ENCODE measurements at places on chromosomes 2 and 18.

DNA sequence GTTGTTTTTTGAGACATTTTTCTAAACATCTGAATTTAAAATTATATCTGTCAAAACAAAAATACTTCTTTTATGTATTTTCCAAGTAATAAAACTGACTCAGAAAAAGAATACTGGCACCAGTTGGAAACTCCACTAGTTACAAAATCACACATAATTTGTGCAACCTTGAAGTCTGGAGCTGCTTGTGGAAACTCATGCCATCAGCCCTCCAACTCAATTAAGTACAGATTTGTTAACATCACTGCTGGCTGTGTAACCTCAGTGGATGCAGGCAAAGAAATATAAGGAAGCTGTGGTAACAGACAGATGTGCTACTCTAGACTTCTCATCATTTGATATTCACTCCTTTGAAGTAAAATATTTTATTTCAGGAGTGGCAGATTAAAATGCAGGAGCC is 30.0 kb upstream of the RAPH1 start:
- no peak for DNase-seq

DNA sequence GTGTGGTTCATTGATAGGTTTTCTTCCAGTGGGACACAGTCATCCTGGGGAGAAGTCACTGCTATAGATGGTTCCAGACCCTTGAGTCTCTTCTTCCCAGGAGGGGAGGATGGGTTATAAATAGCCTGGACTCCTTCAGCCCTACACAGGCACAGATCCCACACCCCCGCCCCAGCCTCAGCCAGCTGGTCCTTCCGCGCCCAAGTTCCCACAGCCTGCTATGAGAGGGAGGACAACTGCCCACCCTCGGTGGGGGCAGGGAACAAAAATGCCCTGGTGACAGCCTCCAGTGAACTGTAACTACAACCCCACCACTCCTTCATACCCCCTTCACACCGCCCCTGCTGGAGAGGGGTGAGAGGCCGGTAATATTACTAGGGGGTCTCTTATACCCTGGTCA is 3.2 kb downstream of the ZBTB7C start:
- DNase-seq = no peak

DNA sequence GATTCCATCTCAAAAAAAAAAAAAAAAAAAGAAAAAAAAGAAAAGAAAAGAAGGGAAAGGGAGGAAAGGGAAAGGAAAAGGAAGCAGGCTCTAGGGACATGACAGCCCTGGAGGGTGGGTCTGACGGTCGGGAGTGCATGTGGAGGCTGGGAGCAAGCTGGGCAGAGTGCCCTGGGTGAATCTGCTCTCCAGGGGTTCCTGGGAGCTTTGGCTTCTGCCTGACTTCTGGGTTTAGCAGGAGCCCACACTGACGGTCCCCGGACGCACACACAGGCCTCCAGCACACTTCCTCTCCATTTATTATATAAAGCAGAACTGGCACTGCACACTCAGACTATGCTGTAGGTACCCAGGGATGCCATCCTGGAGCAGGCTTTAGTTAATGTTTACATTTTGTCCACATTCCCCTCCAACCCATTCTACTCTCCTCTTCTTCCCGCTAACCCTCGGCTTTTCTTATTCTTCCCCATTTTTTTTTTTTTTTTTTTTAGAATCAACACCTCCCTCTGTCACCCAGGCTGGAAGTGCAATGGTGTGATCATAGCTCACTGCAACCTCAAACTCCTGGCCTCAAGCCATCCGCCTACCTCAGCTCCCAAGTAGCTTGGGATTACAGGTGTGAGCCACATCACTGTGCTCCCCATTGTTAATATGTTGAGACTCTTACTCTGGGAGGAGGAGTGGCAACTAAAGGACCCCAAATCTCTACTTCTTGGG is 151.1 kb upstream of the SLC1A4 start:
- DNase-seq = no peak

- no peak for DNase-seq
Observed at GRCh38 chr2:105102001-105102400, 64.1 kb downstream of the MRPS9 start.

DNA sequence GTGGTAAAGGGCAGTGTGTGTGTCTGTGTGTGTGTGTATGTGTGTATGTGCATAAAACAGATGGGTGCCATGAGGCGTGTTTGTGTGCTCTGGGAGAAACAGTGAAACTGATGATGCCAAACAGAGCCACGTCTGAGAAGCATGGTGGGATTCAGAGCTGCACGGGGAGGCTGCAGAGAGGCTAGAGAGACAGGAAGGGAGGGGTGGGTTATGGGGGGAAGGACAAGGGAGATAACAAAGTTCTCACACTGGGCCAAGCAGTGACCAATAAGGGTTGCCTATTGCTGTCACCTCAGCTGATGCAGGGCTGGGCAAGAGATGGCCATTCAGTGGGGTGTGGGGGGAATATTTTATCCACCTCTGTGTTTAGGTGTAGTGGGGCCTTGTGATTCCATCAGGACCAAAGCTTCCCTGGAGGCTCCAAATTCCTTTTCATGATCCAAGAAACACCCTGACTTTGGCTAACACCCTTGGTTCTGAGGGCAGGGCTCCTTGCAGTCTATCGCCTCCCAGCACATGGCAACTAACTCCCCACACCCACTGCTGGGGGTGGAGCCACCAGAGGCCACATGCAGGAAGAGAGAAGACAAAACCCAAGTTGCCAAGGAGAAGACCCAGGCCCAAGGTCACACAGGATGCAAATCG is 54.2 kb upstream of the POMC start:
- no peak for DNase-seq

DNA sequence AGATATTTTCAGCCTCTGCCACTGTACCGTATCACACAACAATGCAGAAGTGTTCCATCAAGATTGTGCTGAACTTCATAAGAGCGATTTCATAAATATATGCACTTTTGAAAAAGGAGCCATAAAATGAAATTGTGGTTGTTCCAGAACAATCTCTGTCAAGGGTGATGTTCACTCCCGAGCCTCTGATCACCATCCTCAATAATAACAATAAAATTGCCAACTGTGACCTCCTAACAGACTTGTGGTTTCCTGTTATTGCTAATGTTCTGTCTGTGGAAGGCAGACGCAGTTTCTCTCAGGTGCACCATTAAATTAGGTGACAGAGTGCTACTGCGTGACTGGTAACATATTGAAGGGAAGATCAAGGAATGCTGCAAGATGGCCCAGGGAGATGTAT is 383.7 kb downstream of the SOCS6 start:
- DNase-seq = no peak

- DNase-seq = no peak
Observed at GRCh38 chr2:144213797-144214196, 306.1 kb downstream of the ZEB2 start.

DNA sequence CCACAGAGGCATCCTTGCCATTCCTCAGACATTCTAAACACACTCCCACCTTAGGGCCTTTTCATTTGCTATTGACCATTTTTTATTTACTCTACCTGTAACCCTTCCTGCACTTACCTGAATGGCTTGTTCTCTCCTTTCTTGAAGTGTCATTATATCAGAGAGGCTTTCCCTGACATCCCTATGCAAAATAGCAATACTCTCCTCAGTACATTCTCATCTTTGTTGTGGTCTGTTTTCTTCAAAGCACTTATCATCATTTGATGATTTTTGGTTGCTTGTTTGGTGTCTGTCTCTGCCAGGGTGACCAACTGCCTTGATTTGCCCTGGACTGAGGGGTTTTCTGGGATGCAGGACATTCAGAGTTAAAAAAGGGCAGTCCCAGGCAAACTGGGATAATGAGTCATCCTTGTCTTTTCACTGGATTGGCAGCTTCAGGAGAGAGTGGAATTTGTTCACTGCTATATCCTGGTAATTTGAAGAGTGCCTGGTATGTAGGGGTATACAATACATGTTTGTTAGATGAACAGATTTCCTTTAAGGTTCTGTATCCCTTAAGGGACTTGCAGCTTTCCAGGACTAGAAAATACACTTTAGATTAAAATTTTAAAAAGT is 102.4 kb downstream of the BABAM2 start:
- DNase-seq = no peak

DNA sequence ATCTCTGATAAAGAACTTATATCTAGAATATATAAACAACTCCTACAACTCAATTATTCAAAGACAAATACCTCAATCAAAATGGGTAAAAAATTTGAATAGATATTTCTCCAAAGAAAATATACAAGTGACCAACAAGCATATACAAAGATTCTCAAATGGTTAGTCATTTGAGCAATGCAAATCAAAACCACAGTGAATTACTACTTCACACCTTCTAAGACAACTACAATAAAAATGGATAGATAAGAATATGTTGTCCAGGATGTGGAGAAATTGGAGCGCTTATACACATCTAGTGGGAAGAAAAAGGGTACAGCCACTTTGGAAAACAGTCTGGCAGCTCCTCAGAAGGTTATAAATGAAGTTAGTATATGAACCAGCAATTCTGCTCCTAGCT is 332.9 kb downstream of the TGIF1 start:
- no peak for DNase-seq

- no peak for DNase-seq
Observed at GRCh38 chr2:26432859-26433258, 31.1 kb downstream of the DRC1 start.

DNA sequence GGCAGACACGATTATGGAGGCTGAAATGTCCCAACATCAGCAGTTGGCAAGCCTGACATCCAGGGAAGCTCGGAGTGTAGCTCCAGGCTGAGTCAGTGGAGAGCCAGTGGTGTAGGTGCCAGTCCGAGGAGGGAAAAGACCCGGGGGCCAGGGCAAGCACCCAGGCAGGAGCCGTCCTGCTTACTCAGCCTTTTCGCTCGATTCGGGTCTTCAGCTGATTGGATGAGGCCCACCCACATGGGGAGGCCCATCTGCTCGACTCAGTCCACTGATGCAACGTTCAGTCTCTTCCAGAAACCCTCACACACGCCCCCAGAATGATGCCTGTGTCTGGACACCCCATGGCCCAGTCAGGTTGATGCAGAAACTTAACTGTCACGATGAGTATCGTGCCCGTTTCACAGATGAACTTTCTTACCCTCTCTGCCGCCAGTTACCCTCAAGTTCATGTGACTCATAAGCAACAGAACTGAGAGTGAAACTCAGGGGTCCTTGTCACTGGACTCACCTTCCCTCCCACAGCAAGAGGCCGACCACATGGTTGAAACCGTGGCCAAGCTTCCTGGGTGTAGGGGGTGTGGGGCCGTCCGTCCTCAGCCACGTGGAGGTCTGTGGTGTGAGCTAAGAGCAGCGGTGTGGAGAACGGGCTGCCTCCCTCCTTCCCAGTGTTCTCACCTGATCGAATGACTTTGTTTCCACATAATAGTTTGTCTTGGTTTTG is 197.4 kb upstream of the HDAC4 start:
- DNase-seq = no peak

DNA sequence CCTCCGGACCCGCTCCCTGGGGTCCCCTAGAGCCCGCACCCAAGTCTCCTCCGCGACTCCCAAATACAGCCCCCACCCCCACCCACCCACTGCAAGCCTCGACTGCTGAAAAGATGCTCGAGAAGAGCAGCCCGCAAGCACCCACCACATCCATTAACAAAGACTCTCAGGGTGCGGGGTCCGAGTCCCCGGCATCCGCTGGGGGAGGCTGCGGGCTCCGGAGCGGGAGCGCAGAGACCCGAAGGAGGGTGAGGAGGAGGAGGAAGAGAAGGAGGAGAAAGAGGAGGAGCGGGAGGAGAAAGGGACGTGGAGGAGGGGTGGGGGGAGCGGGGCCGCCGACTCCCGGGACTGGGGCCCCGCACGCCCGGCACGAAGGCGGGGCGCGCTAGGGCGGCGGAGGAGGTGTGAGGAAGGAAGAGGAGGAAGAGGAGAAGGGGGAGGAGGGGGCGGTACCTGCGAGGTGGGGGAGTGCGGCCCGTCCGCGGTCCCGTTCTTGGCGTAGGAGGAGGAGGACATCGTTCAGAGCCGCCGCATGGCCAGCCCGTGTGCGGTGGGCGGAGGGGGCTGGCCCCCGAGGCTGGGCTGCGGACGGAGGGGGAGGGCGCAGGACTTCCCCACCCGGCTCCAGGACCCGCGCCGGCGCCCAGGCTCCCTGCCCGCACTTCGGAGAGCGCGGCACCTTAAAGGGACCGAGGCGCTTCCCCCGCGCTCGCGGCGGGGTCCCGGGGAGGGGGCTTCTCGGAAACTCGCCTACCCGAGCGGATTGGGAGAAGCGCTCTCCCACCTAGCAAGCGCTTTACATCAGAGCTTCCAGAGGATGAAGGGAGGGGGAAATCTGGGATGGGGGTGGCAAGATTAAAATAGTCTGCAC is at the start of gene CACNB4:
Gene CACNB4 (minus strand): TSS at position 549 of the 871 bp plus-strand sequence.
- DNase-seq = no peak

DNA sequence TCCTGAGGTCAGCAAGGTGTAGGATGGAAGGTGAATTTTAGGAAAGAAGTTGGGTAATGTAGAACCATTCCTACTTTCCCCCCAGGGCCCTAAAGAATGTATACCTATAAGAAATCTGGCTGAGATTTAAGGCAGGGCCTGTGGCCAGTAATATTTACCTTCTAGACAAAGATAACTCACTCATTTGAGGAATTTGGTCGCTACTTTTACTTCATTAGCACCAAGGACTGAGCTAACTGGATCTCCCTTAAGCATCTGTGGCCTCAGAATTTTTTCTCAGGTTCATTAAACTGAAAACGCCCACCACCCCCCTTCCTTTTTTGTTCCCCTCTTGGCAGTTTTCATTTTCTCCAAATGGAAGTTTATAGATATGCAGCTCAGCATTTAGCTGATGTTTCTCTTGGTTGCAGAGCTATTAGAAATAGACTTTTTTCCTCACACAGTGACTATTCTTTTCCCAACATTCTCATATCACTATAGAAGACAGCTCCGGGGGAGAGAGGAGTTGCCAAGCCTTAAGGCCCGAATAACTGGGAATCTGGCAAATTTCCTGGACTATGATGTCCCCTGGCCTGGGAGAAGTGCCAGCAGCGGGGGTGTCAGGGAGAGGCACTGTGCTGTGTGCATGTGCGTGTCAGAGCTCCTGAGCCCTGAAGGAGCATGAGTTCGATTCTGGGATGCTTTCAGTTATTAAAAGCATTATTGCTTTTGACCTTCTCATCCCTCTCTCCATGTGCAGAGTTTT is 310.9 kb downstream of the PRKCE start:
- DNase-seq = no peak

DNA sequence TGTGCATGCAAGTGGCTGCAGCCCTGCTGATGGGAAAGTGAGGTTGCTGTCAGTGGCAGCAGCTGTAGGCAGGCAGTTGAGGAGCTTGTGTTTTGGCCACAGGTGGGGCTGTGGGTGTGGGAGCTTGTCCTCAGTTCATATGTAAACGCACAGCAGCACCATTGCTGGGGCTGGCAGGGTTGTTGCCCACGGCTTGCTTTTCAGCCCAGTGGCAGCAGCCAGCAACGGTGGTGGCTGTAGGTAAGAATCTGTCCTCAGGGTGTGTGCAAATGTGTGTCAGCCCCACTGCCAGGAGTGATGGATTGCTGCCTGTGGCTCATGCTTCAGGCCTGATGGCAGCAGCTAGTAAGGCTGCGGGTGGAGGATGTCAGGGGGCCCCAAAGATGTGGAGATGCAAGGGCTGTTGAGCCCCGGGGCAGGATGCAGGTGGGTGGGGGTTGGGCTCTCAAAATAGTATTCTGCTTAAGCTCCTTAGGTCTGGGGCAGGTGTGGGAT is 141.3 kb upstream of the THUMPD2 start:
- DNase-seq = no peak

DNA sequence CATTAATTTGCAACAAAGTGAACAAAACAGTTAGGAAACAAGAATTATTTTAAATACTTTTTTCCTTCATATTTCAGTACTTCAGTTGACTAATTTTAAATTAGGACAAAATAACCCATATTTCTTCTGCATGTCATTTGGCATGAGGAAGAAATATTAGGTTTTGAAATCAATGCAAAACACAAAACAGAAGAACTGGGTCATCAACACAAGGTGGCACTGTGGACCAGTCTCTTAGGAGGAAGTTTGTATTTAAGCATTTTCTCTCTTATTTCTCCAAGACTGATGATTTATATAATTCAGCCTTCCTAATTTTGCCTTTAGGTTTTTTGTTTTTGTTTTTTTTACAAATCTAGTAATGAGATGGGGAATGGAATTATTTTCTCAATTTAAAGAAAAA is 352.8 kb upstream of the KCNH7 start:
- no peak for DNase-seq

All from CD8-positive, alpha-beta T cell (primary cell).